SK-N-SH (cell line): ENCODE measurements at places on chromosomes 7 and 10. TPM values are rescaled to one million over a fixed set of nuclear protein-coding genes. Genes with fewer than 3 reads are reported as not detected.

The RPEL1 gene
- polyA plus RNA-seq: 0.08 TPM in 1 of 2 replicates, not detected in the other

The ASB10 gene
- polyA plus RNA-seq: not detected in 2 replicates

GRCh38 chr10:1280466-1281404, 224.6 kb downstream of the WDR37 start:
- no peak overlapping the region for H3K27ac ChIP-seq
- H3K27me3 ChIP-seq: no peaks in the 10 kb centered on the region
- DNase-seq: no peak
- peaks cover 27% of the 10 kb centered on the region for H3K4me1 ChIP-seq
- H3K4me3 ChIP-seq: no peak overlapping the region
- H3K36me3 ChIP-seq: no peaks in the 10 kb centered on the region

GRCh38 chr7:84848219-84848973, 338.5 kb downstream of the SEMA3D start:
- H3K27ac ChIP-seq: no peak overlapping the region
- H3K36me3 ChIP-seq: no peaks in the 10 kb centered on the region
- H3K4me3 ChIP-seq: no peak overlapping the region
- no peak for DNase-seq
- H3K27me3 ChIP-seq: no peaks in the 10 kb centered on the region

GRCh38 chr7:25087855-25088254, 37.2 kb downstream of the CYCS start:
- H3K36me3 ChIP-seq: no peaks in the 10 kb centered on the region
- no peak overlapping the region for H3K27ac ChIP-seq
- H3K27me3 ChIP-seq: no peaks in the 10 kb centered on the region

DNA sequence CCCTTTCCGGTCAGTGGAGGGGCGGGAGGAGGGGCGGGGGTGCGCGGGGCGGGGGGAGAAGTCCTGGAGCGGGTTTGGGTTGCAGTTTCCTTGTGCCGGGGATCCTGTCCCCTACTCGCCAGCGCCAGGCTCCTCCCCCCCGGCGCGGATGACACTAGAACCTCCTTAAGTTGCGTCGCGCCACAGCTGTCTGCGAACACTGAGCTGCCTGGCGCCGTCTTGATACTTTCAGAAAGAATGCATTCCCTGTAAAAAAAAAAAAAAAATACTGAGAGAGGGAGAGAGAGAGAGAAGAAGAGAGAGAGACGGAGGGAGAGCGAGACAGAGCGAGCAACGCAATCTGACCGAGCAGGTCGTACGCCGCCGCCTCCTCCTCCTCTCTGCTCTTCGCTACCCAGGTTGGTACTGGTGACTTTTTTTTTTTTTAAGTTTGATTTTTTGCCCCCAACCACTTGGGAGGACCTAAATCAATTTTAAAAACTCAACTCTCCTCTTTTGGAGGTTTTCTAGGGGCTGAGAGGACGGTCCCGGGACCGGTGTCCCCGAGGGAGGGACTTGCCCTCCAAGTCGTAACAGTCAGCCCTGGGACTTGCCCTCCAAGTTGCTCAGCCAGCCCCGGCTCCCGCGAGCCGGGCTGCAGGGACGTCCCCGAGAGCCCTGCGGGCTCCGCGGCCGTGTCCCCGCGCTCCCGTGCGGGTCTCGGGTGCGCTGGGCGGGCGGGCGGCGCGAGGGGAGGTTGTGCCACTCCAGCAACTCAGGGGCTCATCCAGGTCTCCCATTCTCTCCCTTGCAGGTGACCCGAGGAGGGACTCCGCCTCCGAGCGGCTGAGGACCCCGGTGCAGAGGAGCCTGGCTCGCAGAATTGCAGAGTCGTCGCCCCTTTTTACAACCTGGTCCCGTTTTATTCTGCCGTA, at the start of gene GATA3:
Gene GATA3 (plus strand): TSS at position 195 of the 914 bp plus-strand sequence. CDS start 968 bp downstream, outside the sequence.
- H3K27ac ChIP-seq: peak within 1 kb of the TSS; percentile 96
- peaks cover 35% of the 10 kb centered on the region for H3K36me3 ChIP-seq
- peak within 1 kb of the TSS; percentile 86 for H3K4me3 ChIP-seq
- DNase-seq: peak; percentile 94
